Fibroblast of skin of left quadriceps (primary cell): ENCODE measurements at places on chromosomes 4 and X.
A peak's percentile ranks its signal among the peaks of the same experiment; 100 is the strongest.

DNA sequence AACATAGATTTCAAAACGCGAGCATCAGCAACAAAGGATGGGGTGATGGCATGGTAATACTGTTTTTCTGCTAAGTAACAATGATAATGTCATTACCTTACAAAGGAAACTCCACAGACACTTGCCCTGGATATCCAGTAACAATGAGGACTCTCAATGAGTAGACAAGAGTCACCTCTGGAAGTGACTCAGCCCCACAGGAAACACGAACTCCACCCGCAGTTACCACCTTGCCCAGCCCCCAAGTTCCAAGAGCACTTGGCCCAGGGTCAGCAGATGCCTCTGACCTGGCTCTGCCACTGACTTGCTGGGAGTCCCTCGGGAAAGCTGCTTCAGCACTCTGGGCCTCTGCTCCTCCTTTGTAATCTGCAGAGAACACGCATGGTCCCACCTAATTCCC, 110.3 kb upstream of the MAP3K15 start:
- DNase-seq, result no peak

DNA sequence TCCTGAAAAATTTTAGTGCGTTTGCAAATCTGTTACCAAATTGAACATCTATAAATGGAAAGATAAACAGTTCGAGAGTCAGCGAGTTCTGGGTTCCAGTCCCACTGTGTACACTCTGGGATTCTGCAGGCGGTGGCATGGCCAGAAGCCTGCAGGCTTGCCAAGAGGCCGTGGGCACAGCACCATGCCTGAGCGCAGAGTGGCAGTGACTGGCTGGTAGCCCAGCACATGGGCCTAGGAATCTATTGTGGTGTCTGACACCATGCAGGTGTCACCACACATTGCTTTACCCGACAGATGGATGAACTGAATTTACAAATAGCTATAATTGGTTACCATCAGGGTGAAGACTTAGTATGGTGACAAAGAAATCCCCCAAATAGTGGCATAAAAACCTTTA, 71.7 kb upstream of the TLR3 start:
- DNase-seq, result no peak

GRCh38 chrX:8847360-8847759, 46.2 kb upstream of the FAM9A start:
- DNase-seq, result no peak

DNA sequence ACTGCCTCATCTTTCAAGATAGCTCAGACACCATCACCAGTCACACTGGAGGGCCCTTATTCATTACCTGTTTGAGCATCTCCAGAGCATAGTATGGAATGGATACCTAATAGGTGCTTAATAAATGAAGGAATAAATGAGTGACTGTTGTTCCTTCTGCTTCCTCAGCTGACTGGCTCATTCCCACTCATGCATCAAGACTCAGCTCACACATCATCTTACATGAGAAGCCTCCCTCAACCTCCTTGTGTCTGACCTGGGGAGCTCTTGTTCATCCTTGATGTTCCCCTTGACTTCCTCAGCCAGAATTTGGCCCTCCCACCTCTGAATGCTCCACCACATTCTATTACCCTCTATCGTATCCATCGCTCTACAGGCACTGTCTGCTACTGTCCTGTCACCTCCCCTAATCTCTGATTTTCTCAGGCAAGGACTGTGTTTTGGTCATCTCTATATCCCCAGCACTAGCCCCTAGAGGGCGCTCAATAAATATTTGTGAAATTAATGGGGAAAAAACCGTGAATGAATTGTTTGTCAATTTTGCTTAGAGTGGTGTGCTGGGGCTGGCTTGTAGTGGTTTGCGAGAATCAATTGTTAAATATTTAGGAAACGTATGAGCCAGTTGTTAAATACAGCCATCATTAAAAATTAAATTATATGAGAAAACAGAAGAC, 88.3 kb downstream of the NHSL2 start:
- no peak for DNase-seq

GRCh38 chr4:136687118-136687517, 845.2 kb downstream of the PCDH18 start:
- no peak for DNase-seq

GRCh38 chr4:151484396-151485102, 75.6 kb downstream of the FHIP1A start:
- peak; percentile 87 for DNase-seq

- peak; percentile 10 for DNase-seq
Observed at GRCh38 chr4:30716681-30717207, 3.4 kb upstream of the PCDH7 start.

- DNase-seq, result no peak
Observed at GRCh38 chrX:108426262-108426661, 12.0 kb downstream of the COL4A6 start.

- no peak for DNase-seq
Observed at GRCh38 chrX:3445806-3446490, 99.5 kb upstream of the MXRA5 start.

DNA sequence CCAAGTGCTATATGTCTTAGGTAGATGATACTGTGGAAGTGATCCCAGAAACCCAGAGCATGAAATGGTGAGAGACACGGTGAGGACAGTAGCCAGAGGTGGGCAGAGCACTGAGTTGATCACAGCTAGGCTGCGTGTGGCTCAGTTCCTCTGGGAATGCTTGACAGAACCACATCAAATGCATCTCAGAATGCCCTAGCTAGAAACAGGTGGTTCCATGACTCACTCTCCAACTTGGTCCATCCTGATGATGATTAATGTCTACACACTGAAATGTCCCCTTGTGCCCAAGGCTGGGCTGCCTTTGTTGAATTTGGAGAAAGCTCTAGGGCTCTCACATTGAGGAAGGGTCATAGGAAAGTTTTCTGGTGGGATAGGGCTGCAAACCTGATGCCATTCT, 113.6 kb downstream of the ZNF518B start:
- no peak for DNase-seq

DNA sequence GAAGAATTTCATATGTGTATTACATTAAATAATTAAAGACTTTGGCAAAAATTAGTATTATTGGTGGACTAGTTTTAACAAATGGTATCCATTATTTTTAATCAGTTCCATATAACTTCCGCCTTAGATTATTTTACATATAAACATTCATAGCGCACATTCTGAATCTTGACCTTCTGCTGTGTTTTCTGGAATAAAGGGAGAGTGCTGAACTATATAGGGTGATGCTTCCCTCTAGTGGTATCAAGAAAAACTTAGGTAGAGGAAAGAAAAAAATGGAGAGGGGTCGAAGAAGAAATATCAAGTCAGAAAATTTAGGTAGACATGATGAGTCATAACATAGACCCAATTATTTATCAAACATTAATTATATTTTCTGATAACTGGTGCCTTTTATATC, 155.6 kb upstream of the PACRGL start:
- no peak for DNase-seq

DNA sequence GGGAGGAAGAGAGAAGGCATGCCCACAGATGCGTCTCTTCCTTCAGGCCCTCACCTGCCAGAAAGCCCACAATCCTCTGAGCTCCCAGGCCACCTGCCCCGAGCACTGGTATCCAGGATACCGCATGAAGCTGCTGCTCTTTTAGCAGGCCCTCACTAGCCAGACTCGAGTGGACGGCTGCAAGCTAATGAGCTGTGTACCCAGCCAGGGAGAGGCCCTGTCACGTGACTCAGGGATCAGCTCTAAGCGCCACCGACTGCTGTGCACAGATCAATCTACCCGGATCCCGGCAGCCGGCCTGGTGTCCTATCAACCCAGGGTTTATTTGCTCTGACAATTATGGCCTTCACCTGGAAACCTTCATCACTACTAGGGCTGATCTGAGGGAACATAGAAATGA, 39.0 kb downstream of the BCOR start:
- no peak for DNase-seq

DNA sequence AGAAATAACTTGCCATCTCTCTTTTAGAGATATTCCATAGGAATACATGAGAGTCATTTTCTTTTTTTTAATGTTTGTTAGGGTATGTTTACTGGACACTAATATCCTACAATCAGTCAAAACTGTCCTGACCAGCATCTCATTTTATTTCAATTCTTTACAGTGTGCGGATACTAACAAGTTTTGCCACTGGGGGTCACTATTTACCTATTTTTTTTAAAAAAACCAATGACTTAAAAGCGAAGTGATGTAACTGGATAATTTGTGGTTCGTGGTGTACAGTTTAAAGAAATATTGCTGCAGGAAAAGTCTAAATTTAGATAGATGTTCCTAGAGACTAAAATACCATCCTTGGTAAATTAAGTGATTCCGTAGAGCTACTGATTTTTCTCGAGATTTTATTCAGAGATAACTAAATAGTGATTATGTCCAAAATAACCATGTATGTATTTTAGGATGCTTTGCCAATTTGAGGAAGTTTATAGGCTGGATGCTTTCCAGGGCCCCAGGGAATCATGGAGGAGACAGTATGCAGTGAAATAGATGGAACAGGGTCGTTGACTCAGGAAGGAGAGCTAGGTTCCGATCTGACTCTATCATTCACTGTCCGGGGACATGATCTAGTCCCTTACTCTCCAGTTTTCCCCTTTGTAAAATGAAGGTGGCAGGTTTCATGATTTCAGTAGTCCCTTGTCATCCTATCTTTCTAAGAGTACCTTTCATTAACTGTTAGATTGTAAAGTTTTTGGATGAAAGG, 34.0 kb upstream of the GNPDA2 start:
- peak; percentile 5 for DNase-seq

GRCh38 chrX:148930206-148930729, 429.9 kb downstream of the AFF2 start:
- no peak for DNase-seq

DNA sequence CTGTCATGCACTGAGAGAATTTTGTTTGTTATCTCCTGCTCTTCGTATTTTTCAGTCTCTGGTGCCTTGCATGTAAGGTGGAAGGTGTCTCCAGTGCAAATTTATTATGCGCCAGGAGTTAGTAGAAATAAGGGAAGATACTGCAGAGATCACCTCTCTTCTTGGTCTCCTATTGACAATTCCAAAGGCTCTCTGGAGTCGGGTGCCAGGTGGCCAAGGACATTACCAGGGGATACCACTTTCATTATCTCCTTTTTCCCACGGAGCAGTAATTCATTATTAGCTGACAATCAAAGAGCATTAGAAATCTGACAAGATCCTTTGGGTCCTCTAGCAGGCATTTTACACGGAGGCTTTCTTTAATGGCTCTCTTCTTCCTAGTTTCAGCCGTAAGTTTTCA, 26.0 kb downstream of the ADD1 start:
- no peak for DNase-seq

DNA sequence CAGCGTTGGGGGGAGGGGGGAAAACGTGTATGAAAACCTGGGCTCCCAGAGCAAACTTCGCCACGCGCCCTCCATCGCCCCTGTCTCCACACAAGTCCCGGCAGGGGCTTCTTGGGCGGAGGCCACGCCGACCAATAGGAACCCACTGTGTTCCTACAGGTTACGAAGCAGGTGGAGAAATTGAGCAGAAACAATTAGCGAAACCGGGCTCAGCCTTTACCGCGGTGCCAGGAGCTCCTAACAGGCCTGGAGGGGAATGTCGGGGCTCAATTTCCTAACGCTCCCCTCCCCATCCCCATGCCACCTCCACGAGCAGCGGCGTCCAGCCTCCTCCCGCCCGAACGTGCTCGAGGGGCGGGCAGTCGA, 589 bp upstream of the KIT start:
- no peak for DNase-seq

DNA sequence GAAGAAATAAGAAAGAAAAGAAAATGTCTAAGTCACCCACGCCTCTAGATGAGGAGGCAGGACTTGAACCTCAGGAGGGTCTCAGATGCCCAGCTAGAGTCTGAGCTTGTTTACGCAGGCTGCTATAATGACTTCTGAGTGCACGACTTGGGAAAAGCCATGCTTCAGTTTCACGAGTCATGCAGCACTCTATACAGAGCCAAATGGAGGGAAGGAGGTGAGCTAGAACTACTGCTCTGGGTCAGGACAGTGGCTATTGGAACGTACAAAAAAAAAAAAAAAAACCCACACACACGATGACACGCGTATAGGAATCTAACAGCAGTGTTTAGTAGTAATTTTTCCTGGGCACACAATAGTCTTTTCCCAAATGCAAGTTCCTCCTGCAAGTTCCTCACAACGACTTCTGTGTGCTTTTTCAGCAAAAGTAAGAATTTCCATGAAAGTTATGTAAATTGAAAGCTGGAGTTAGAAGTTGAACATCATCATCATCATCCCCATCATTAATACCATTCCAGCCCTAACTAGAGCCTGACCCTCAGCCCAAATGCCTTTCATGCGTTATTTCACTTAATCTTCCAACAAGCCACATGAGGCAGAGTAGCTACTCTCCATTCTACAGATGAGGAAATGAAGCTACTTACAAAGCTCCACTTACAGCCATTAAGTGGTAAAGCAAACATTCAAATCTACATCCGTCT, 36.6 kb downstream of the IRF2 start:
- DNase-seq, result no peak

GRCh38 chrX:69900491-69900890, 149.2 kb downstream of the AWAT2 start:
- DNase-seq, result peak; percentile 13

DNA sequence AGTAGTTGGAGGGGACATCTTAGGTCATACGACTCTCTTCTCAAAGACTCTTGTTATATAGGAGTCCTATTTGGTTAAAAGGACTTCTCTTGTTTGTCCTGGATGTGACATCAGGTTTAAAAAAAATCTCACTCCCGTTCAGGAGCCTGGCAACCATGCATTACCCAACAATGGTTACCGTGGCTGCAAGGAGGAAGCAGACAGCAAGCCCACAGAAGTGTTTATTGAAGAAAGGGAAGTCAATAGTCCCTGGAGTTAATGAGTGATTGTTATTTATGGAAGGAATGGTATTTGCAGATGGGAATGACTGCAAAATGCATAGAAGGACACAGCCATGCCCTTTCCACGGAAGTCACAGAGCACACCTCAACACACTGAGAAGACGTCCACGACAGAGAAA, 75.9 kb upstream of the ENPP6 start:
- no peak for DNase-seq

GRCh38 chrX:3443184-3443583, 96.7 kb upstream of the MXRA5 start:
- no peak for DNase-seq

- no peak for DNase-seq
Observed at GRCh38 chrX:112627206-112627605, 52.5 kb downstream of the LHFPL1 start.

DNA sequence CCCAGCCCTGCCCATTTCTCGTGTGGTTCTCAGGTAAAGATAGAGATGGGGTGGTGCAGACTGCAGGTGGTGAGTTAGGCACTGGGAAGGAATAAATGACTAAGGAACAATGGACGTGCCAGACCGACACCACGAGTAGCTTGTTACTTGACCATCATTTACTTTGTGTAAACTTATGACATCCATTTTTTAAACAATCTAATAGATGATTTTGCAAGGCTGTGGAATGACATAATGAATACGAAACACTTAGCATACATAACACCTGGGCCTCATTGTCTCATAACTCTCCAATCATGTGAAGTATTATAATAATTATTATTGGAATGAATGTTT, 137.3 kb upstream of the CPEB2 start:
- DNase-seq, result no peak

DNA sequence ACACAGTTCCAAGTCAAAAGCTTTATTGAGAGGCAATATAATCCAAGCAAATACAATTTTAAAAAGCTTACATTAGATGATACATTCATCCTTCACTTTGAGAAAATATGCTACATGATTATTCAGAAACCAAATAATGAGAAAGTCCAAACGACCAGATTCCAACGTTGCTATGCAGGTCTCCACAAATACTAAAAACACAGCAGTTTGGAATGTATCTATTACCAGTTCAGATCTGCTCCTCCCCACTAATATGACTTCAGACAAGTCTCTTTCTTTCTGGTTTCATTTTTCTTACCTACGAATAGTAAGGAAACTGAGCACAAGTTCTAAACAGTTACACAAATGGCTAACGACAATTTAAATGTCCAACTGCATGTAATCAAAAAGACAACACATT, 9.5 kb downstream of the NAF1 start:
- DNase-seq, result peak; percentile 33

GRCh38 chrX:11967986-11968869, 170.0 kb upstream of the FRMPD4 start:
- DNase-seq, result no peak
